ENCODE measurements at places on chromosomes 12 and 14. TPM values are rescaled to one million over a fixed set of nuclear protein-coding genes. Genes with fewer than 3 reads are reported as not detected.

Gene MYH6
- not detected for total RNA-seq

DNA sequence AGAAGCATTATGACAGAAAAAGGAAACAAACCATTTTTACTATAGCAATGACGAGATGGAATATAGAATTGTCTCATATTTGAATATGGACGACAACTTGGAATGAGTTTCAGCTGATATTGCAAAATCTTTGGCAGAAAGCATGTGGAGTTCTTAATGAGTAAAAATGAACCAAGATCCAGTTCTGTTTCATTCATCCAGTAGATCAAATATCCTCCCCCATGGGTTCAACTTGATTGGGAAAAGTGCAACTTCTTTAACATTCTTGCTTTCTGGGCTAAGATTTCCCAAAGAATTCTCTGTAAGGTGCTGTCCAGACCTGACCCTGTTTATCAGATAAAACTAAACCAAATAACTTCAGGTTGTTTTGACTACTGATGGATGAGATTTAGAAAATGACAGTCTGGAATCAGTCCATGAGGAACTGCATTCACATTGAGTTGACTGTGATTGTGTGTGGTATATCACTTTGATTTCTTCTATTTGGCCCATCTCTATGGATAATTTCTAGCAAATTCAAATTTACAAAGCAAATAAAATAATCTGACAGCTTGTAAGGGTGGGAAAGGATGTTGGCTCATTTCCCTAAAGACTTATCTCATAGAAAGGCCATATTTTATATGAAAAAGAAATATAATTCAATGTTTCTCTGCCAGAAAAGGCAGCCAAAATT lies 267.4 kb downstream of the ADAMTS20 start:
- DNase-seq, result no peak

Gene SIX4
- 4.2 TPM for total RNA-seq

Gene SERPINA3
- total RNA-seq, result 202 TPM

GRCh38 chr12:15583804-15584203 lies 205.4 kb downstream of the EPS8 start:
- no peak for DNase-seq

All from dorsolateral prefrontal cortex (tissue), 122 donors.